GM12864 (cell line): ENCODE measurements at places on chromosomes 2 and 18.

- no peak for DNase-seq
These were observed 308.5 kb downstream of the KCNS3 start for GRCh38 chr2:18186816-18187613.

DNA sequence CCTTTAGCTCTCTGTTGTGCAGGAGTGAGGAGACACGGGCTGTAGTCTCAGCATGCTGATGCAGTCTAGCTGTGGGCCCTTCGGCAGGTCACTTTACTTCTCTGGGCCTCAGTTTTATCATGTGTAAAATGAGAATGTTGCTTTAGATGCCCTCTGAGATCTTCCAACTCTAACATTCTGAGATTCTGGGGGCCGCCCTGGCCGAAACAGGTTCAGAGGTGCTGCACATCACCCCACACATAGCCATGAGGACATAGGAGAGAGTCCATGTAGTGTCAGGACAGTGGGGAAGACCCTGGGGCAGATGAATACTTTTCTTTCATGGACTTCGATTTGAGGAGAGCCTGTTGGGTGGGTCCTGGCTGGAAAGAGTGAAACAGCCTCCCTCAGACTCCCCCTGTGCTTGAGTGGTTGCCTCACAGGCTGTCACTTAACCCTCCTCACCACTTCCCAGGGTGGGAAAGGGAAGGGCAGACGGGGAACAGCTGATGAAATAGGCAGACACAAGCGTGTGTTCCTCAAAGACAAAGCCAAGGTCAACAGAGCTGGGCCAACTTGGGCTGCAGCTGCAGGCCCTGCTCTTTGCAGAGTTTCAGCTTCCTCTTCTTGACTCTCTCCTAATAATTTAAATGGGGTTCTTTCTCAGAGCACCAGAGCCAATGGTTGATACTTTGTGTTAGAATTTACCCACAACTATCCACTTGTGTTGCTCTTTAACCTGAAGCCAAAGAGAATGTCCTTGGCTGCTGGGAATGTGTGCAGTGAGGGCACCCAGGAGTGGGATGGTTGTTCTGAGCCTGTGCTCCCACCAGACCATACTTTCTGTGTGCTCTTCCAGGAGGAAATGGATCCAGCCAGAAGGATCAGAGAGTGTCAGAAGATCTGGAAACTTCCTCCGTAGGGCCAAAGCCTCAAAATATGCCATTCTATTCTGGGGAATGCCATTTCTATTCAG lies 14.7 kb upstream of the MRPL33 start:
- DNase-seq, result no peak

DNA sequence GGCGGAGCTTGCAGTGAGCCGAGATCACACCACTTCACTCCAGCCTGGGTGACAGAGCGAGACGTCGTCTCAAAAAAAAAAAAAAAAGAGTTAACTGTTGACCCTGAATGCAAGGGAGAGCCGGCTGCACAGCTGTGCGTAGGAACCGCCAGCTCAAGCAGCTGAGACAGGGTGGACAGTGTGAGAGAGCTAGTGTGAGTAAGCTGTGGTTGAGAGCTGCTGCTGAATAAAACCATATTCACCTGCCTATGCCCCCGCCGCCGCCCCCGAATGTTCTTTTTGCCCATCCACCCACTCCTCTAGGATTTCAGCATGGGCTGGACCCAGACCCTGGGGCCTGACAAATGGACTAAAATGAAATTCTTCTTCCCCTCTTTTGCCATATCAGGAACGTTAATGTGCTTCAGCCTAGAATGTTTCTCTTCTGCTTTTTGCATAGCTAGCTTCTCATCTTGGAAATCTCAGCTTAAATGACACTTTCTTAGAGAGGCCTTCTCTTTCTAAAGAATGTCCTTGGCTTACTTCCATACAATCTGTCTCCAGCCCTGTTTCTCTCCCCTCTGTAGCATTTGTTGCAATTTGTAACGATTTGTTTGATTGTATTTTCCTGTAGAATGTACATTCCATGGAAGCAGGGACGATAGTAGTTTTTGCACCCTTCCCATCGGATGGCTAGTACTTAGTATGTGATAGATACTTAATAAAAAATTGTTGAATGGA lies 142.7 kb downstream of the KLHL14 start:
- DNase-seq, result no peak

DNA sequence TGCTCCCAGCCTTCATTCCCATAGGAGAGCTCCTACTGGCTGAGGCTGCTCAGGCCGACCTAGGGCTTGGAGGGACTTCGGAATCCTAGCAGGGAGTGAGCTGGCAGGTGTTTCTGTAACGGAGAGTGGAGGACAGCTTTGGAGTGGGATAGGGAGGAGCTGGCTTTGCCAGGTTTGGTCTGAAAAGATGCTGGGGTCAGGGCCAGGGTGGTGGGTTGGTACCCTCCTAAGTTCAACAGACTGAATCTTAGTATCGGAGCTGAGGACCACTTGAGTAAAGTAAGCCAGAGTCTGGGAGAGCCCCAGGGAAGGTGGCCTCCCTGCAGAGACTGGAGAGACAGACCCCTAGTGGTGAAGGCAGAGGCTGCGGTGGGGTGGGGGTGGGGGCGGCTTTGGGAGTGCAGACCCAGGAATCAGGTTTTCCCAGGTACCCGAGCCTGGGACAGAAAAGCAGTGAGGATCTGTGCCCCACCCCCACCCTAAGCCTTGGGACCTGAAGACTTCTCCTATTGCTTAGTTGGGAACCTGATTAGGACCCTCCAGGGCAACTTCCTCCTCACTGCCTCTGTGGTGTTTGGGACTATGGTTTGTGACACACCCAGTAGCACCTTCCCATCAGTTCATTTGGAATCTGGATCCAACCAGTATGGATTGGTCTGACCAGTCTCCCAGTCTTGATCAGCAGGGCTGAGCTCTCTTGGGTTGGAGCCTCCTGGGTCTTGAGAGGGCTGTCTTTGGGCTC lies 3.0 kb downstream of the CNNM4 start:
- DNase-seq, result no peak

- DNase-seq, result no peak
These were observed 617.4 kb downstream of the CCDC85A start for GRCh38 chr2:56801214-56801613.

DNA sequence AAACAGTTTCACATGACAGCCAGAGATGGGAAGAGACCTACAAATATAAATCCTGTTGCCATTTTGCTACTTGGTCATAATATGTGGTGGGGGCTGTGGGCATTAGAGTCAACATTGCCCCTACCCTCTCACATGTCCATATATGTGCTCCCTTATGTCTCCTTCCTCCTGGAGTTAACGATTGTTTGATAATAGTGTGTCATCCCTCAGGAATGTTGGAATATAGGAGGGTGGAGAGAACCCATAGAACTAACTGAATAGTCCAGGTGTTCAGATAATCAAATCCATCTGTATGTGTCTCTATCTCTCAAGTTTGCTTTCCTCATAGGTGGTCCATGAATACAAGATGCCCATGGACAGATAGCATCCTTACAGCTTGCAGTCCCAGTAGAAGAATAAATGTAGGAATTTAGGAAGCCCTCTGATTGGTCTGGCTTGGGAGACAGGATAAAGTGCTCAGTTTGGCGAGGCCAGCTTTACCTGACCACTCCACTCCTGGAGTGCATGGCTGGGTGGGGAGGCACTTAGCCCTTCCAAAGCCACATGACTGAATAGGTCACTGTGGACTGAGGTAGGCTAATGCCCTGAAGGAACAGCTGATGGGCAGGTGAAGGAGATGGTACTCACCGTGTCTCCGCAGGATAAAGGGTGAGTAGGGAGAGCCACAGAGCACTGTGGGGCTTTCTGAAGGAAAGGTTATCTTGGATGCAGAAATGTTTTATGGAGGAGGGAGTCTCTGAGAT lies 166.9 kb downstream of the CDCA7 start:
- no peak for DNase-seq

DNA sequence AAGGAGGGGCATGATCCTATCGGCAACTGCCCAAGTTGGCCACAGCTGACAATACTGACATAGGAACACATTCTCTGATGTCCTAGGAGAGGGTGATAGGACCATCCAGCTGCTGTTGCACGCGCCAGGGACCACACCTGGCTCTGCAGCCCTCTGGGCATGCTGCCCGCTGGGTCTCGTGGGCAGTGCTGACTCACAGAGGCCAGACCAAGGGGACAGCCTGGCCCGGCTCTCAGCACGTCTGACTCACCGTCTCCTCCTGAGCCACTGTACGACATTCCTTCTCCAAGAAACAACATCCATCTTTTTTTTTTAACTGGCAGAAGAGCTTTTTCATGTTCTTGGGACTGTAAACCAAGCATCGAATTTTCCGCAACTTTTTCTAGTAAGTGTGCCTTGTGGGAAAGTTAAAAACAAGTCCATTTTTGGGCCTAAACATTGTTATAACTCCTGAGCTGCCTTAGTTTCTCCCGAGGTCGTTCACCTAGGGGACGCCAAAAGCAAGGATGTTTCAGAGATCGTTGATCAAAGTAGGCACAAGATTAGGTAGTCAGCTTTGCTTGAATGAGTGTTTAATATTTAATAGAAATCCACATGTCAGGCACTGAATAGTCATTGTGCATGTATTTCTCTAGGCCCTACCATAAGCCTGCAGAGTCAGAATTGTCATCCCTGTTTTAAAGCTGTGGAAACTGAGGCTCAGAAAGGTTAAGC lies 100.3 kb downstream of the TTC32 start:
- no peak for DNase-seq

GRCh38 chr2:187294043-187294442 lies 154.0 kb downstream of the CALCRL start:
- no peak for DNase-seq

DNA sequence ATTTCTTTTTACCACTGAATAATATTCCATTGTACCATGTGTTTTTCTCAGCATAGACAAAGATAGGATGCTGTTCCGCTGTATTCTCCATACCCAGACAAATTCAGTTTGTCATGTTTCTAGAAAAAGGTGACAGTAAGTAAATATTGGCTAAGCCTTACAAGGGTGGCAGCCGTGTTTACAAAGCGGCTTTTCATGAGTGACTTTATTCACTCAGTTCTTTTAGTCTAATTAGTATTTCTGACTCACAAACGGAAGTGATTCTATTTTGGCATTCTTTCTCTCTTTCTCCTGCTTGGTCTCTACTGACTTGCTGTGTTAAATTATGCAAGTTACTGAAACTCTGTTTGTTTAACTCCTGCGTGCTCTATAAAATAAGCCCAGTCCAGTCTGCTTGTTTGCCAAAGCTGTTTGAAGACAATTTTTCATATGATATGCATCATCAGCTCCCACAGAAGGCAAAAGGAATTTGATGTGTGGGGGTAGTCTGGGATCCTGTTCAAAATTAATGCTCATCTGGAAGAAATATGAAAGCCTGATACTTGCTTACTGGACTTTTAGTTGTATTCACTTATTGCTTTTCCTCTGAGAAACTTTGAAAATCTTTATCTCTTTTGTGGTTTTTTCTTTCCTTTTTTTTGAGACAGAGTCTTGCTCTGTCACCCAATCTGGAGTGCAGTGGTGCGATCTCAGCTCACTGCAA lies 2.3 kb upstream of the PLEKHH2 start:
- no peak for DNase-seq

- DNase-seq, result no peak
These were observed 22.2 kb downstream of the HK2 start for GRCh38 chr2:74856004-74856578.

- DNase-seq, result peak; percentile 34
These were observed 126.4 kb upstream of the MGAT5 start for GRCh38 chr2:134127496-134127895.

GRCh38 chr2:230356084-230356483 lies 29.1 kb downstream of the SP140L start:
- no peak for DNase-seq

DNA sequence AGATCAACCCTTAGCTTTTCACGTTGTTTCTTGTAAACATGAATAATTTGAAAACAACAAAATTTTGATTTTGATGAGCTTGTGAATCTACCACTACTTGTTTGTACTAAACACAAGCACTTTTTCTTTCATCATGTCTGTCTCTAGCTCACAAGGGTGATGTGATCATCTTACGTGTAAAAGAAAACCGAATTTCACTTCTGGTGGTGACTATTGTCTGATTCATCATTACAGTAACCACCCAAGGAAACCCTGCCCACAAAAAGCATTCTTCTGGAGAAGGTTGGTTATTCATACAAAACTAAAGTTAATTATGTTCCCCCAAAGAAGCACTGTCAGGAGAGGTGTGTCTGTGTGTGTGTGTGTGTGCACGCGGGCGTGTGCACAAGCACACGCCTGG lies 285.4 kb downstream of the ZNF516 start:
- no peak for DNase-seq

GRCh38 chr2:68925295-68925896 lies 27.3 kb downstream of the GKN2 start:
- DNase-seq, result peak; percentile 25

DNA sequence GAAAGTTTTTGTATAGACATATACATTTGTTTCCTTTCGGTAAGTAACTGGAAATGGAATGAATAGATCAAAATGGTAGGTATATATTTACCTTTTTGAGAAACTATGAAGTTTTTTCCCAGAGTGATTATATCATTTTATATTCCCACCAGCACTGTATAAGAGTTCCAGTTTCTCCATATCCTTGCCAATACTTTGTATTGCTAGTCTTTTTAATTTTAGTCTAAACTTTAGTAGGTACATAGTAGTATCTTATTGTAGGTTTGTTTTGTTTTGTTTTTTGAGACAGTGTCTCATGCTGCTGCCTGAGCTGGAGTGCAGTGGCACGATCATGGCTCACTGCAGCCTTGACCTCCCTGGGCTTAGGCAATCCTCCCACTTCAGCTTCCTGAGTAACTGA lies 56.6 kb downstream of the AGPS start:
- DNase-seq, result no peak
